Esophagus mucosa (tissue), 1 donor: ENCODE measurements at places on chromosomes 5 and 9.
A peak's percentile ranks its signal among the peaks of the same experiment; 100 is the strongest.

DNA sequence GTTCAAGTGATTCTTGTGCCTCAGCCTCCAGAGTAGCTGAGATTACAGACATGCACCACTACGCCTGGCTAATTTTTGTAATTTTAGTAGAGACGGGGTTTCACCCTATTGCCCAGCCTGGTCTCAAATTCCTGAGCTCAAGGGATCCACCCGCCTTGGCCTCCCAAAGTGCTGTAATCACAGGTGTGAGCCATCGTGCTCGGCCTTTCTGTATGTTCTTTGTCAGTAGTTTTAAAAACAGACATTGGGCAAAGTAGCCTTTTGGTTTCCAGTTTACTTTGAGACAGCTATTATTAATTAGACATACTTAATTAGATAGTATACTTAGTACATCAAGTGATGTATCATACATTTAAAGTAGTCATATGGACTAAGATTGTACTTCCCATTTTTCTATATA lies 45.2 kb downstream of the RBM27 start:
- ATAC-seq: no peak

DNA sequence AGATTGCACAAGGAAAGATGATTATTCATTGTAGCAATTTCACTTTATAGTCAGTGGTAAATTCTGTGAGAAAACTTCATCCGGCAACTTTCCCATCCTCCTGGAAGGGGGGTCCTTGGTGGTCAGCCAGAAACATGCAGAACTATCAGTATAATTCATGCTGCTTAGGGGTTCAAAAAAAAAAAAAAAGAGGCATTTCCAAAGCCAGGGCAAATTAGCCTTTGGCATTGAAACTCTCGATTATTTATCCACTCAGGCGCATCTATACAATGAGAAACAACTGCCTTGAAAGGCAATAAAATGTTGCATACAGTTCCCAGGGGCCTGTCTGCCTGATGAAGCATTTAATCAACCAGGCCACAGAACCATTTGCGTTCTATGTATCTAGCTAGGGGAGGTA lies 263.3 kb downstream of the TMEM167A start:
- ATAC-seq: no peak

DNA sequence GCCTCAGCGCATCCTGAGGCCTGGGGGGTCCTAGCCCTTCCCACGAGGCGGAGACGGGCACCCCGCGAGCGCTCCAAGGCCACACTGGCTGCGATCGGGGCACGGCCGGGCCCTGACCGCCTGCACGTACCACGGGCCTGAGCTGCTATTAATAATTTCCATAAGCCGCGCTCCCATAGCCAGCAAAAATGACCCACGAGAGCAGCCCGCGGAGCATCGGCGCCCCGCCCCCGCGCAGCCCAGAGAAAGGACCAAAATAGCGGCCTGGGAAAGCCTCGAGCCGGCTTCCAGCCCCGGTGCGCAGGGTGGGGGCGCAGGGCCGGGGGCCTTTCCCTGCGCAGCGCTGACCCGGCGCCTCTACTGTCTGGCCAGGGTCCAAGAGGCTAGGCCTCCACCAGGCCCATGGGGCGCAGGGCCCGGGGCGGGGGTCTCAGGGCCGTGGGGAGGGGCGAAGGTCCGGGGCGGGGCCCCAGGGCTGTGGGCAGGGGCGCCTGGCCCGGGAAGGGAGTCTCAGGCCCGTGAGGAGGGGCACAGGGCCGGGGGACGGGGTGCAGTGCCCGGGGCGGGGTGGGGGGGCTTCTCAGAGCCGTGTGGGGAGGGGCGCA lies 54.4 kb downstream of the EXD3 start:
- ATAC-seq: no peak

GRCh38 chr5:173623296-173623771 lies 6.9 kb upstream of the BOD1 start:
- peak; percentile 86 for ATAC-seq

DNA sequence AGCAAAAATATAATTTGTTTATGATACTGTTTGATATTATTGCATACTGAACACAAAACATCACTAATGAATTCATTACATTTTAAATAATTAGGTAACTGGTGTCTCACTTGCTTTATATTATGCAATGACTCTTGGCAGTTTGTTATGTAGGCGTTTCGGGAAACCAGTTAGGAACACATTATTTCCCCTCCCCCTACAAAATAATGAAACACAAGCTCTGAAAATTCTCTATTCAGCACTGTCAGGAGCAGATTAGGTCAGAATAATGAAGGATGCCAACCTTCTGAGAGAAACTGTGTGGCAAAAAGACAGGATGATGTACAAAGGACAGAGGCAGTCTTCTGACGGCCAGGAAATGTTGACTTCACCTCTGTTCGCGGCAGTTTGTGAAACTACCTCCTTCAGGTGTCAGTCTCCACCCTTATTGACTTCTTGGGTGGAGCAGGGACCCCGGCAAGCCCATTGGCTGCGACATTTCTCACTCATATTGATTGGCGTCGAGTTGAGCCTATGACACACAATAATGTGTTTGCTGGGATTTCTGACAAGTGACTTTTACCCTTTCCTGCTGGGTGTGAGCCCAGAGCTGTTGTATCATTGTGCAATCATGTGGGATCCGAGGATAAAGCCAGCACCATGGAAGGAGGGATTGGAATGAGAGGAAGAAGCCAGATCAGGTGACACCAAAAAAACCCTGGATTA lies 33.9 kb downstream of the SH3PXD2B start:
- peak; percentile 85 for ATAC-seq

- ATAC-seq: no peak
Measured at GRCh38 chr5:83277953-83278352, 193.6 kb upstream of the VCAN start.

GRCh38 chr5:123500471-123500870 lies 11.5 kb upstream of the CSNK1G3 start:
- ATAC-seq: no peak

DNA sequence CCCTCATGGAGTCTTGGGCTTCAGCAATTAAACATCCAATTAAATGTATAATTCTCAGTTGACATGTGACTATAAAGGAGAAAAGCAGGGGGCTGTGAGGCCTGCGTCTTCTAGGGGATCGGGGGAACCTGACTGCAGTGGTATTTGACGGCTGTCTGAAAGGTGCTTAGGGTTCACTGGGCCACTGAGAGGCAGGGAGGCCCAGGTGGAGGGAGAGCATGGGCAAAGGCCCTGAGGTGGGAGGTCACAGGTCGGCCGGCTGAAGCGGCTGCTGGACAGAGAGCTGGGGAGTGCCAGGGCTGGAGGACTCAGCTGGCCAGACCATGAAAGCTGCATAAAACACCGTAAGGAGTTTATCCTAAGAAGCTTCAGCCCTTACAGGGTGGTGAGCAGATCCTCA lies 23.9 kb downstream of the ERGIC1 start:
- ATAC-seq: no peak
